ENCODE measurements at places on chromosomes 4 and X. TPM values are rescaled to one million over a fixed set of nuclear protein-coding genes. Genes with fewer than 3 reads are reported as not detected.

- ATAC-seq, result no peak
Measured at GRCh38 chr4:94419956-94420355, 31.8 kb upstream of the PDLIM5 start.

DNA sequence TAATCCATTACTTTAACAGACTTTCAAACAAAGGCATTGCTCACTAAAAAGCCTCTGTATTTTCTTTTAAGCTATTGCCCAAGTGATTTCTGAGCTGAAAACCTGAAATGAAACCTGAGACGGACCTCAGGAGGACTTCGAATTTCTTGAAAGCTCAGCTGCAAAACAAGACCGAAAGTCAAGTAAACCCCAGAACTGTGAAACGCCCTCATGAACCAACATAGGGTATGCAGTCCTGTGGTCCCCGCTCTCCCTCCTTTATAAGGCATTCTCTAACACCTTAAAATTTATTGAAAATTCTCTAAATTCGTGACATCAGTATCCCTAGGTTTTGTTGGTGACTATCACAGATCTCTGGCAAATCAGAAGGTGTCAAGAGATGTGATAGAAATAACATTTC, 91.8 kb downstream of the SHISA3 start:
- no peak for ATAC-seq

MEPE gene
- not detected for total RNA-seq

DNA sequence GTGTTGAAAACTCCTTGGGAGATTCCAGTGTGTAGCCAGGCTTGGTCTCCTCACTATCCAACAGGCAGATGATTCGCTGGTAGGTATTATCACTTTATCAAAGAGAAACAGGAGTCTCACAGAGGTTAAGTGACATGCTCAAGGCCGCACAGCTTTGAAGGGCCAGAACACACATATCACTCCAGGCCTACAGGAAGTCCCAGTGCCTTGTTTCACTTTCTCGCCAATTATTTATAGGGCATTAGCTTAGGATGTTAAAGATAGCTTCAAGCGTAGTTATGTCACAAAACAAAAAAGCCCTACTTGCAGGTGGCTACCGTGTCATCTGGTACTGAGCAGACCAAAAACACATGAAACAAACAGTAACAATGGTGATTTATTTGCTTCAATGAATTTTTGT, 13.2 kb downstream of the ATP8A1 start:
- ATAC-seq, result no peak

DNA sequence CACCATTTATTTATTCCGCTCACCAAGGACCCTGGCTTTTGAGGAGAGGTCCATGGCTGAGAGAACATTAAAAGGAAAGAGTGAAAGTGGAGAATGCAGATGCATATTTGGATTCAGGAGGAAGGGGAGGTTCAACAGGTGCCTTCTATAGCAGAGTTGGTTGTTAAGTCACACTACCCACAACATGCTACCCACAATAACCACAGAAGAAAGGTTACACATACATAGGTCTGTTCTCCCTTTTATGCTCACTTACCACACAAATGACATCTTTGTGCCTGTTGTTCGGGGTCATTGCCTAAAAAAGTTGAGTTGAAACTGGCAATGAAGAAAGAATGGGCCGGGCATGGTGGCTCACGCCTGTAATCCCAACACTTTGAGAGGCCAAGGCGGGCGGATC, 587.4 kb downstream of the RPA4 start:
- no peak for ATAC-seq

SPP1 gene
- 15.1 TPM for total RNA-seq

SLC2A9 gene
- 3.7 TPM for total RNA-seq

DNA sequence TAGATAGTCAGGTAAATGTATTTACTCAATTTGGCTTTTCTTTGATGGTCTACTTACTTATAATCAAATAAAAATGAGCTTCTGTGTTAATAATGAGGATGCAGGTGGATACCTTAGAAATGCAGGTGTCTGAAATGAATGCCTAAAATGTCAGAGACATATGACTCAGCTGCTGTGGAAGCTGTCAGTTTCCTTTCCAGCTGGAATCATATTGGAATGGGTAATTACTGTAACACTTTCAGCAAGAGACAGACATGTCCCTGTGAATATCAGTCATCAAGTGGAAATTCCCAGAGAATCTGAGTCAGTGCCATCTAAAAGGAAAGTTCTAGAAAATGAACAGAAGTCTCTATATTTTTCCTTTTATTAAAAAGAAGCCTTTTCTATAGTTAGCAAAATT, 783.0 kb upstream of the AADAT start:
- no peak for ATAC-seq

DNA sequence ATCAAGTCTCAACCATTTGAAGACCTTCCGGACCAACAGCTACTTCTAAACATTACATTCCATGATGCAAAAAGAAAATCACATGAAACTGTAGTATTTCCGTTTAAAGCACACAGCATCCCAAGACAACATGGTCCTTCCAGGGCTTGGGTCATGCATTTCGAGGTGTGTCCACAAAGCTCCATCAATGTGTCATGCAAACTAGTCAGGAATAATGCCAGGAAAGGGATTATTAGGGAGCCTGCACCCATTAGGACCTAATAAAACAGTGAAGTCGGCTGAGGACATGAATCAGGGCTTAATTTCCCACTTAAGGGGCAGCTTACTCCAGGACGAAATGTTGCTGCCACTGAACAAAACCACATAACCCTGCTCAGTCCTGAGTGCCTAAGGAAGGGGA, 177.9 kb downstream of the TSPAN5 start:
- no peak for ATAC-seq

DNA sequence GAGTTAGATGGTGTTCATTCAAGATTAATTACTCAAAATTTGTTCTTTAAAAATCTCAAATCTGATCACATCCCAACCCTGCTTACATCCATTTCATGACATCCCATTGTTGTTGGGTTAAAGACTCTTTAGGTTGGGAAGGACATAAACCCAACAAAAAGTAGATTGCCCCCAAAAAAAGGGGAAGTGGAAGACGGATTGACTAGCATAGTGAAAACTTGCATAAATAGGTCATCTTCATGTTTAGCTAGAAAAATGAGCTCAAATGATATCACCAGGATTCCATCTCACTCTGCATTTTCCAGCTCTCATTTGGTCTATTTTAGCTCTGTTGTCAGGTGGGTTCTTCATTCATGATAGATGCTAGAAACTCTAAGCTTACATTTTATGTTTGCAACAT, 18.5 kb upstream of the TET2 start:
- ATAC-seq, result no peak

GRCh38 chr4:130545596-130545995, 1449.6 kb downstream of the C4orf33 start:
- ATAC-seq, result no peak

DNA sequence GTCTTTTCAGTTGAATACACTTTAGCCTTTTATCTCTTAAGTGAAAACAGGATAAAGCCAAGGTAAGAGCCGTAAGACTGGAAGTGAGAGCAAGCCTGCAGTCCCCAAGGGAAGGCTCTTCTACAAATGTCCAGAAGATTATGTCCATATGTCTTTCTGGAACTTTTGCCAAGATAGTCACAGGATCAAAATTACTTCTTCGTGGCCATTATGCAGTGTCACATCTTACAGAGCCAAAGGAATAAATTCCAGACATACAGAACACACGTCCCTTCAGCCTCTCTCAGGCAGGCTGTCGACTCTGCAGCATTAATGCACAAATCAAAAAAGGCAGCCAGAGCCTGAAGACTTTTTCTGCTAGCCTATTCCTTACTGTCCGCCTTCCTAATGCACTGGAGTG, 10.9 kb upstream of the GATB start:
- no peak for ATAC-seq

DNA sequence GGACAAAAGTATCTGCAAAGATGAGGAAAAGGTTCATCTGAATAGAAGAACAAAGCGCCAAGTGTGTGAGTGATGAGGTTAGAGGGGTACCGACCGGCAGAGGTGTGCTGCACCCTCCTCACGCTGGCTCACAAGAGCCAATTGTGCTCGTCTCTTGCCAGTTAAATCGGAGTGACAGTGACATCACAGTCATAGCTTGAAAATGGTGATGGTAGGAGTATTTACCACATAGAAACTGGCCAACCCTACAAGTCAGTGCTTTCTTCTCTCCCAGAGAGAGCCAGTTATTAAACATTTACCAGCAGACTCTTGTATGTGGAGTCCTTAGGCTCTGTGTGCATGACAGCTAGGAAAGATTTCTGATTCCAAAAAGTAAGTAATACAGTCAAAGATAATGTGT, 32.4 kb downstream of the CLDN22 start:
- ATAC-seq, result no peak

GRCh38 chr4:169976951-169977350, 49.2 kb downstream of the MFAP3L start:
- no peak for ATAC-seq

S100G gene
- total RNA-seq, result not detected

GRCh38 chr4:68175562-68176155, 46.0 kb upstream of the TMPRSS11F start:
- no peak for ATAC-seq
